D721Med (cell line): ENCODE measurements at places on chromosomes 2 and 18.

DNA sequence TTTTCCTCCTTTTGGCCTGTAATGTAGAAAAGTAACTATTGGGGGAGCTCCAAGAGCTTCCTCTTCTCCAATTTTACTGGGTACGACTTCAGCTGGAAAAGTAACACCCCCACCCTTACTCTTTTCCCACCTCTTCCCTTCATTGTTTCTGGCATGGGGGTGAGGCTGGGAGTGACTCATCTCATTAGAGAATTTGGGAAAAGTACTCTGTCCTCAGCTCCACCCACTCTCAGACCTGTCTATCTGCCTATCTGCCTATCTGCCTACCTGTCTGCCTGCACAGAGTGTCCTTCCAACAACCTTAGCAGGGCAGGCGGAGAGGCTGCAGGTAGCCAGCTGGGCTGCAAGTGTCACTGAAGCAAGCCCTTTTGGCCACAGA, 93.6 kb downstream of the EPHA4 start:
- DNase-seq: no peak

DNA sequence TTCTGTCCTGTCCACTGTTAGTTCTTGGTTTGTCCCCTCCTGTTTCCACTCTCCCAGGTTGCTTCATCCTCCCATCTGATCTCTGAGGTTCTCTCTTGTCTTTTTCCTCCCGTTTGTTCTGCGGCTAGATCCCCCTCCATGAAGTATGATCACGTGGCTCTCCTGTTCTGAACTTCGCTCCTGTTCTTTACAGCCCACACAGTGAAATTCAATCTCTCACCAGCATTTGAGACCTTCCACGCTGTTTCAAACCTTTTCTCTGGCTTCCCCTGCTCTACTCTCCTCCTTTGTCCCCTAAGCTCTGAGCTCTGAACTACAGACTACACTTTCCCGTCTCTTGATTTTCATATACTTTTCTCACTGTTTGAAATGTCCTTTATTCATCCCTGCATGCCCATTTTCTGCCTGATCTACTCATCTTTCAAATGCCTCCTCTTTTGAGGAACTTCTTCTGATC, 83.5 kb downstream of the OSBPL6 start:
- DNase-seq: no peak

DNA sequence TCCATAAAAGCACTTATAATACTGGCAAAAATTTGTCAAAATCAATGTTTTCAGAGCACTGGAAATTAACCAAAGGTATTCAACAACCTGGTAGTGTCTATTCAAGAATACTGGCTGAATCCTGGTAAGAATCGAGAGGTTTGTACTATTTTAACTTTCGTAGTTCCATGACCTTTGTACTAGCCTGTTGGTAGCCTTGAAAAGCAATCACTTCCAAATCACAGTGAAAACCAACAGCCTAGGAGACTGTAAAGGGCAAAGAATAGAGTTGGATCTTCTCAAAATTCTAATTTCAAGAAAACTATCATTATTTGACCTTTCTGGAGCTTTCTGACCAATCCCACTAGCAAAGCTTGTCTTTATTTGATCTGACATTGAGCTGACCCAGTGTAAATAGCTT, 64.8 kb upstream of the CCDC178 start:
- no peak for DNase-seq

GRCh38 chr18:59419386-59419785, 60.3 kb upstream of the LMAN1 start:
- DNase-seq: no peak

- DNase-seq: no peak
Observed at GRCh38 chr2:78896536-78896935, 129.0 kb upstream of the REG3G start.

GRCh38 chr2:23465936-23466335, 81.0 kb downstream of the KLHL29 start:
- no peak for DNase-seq

DNA sequence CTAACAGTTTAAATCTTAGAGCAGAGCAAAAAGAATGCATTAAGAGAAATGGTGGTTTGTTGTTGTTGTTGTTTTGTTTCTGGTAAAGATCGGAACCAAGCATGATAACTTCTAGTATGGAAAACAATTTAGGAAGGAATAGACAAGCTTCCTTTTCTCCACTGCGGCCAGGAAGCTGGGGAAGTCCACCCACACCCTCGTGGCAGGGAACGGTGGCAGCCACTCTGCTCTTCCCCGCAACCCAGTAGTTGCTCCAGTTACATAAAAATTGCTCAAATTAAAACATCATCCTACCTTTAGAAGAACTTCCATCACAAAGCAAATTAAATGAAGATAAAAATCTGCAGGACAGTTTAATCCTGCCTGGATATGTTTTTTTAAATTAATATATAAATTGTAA, 113.0 kb downstream of the RBMS1 start:
- no peak for DNase-seq

- no peak for DNase-seq
Observed at GRCh38 chr2:226891780-226892590, 56.1 kb downstream of the RHBDD1 start.

DNA sequence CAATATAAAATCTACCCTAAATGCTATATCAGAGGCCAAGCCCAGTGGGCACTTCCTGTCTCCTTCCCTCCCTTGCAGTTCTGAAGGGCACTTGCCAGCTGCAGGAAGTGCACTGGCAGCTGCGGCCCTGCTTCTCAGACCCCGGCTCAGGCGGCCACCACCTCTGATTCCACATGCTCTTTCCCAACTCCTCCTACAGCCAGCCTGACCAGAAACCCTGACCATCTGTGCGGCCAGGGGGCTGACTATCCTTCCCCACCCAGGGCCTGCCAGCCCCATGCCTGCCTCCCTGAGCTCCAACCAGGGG, 88.6 kb downstream of the ZBTB7C start:
- no peak for DNase-seq

DNA sequence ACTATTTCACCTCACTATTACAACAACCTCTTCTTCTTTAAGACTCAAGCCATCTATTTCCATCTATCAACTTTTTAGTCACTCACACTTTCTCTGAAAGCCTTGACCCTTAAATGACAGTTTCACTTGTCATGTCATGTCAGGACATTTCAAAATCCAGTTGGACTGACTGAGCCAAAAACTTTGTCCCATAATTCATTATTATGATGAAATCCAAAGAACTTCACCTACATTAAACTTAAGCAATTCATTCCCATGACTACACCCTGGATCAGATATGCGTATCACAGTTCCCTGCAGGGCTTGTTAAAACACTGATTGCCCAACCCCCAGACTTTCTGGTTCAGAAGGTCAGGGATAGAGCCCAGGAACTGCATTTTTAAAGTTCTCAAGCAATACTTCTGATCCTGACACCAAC, 26.5 kb downstream of the LDAH start:
- no peak for DNase-seq

DNA sequence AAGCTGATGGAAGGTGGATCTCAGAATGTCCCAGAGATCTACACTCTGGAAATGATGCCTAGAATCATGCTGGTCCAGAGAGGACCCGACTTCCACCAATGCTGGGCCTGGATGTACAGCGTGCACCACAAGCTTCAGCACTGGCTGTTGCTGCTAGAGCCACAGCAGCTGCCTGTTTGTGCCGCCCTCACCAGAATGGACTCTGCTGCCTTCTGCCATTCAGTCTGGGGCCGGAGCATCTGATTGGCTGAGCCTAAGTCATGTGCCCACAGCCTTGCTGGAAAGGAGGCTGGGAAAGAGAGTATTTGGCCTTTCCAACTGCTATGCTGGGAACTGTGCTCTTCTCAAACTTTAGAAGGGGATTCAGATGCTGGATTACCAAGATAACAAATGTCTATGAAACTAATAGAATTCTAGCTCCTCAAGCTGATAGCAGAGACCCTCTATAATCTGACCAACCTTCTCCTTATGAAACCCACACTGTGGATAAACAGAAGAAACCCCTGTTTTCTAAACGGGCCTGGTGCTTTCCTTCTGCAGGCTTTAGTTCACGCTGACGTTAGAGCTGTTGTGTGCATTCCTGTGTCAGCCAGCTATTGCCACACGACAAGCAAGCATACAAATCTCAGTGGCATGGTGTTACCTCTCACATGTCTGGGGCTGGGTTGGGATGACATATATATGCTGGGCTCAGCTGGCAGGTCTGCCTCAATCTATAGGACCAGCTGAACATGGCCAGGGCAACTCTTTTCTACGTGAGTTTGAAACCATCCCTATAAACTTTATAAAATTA, 4.1 kb upstream of the LOXHD1 start:
- DNase-seq: no peak

DNA sequence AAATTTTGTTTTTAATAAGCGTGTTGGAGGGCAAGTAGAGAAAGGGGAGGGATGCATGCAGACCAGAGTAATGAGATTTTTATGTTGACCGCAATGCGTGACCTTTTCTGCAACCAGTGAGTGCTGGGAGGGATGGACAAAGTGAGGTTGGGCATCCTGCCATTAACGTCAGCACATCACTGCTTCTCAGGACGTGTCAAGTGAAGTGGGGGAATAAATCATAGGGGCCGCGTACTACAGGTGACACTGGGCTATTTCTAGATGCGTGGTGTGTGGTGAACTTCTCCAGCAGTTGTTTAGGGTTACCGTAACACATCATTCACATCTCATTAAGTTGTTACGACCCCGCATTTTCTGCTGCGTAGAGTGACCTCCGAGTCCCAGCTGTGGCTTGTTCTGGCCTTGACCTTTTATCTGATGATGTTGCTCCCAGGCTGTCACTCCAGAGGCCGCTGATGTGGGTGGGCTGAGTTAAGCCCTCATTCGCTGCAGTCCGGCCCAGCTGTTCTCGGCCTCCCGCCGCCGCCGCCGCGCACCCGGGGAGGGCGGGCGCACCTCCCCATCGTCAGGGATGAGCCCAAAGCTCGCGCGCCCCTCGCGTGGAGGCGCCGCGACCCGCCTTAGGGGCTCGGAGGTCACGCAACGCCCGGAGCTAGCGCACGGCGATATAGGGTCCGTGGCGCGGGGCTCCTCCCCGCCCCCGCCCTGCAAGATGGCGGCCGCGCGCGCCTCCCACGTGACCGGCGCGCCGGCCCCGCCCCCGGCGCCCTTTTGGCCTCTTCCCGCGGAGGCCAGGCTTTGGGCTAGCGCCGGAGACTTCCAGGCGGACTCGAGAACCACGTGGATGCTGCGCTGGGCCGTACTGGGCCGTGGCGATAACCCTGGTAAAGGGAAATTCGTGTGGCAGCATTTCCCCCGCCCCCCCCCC, 3.5 kb downstream of the ZCCHC2 start:
- peak; percentile 99 for DNase-seq

GRCh38 chr2:61125123-61125710, 36.8 kb upstream of the C2orf74 start:
- no peak for DNase-seq

DNA sequence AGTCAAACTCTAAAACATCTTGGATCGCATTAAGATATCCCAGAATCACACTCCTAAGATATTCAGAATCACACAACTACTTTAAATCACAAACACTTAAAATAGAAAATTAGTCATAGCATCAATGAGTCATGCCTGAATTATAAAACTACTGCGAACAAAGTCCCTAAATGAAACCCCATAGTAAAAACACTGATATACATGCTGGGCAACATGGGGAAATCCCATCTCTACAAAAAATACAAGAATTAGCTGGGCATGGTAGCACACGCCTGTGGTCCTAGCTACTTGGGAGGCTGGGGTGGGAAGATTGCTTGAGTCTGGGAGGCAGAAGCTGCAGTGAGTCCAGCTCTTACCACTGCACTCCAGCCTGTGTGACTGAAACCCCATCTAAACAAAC, 101.7 kb downstream of the COBLL1 start:
- DNase-seq: no peak

GRCh38 chr2:158686210-158686691, 108.9 kb upstream of the DAPL1 start:
- DNase-seq: no peak
